AG09319 (cell line): ENCODE measurements at places on chromosomes 7 and 10.

DNA sequence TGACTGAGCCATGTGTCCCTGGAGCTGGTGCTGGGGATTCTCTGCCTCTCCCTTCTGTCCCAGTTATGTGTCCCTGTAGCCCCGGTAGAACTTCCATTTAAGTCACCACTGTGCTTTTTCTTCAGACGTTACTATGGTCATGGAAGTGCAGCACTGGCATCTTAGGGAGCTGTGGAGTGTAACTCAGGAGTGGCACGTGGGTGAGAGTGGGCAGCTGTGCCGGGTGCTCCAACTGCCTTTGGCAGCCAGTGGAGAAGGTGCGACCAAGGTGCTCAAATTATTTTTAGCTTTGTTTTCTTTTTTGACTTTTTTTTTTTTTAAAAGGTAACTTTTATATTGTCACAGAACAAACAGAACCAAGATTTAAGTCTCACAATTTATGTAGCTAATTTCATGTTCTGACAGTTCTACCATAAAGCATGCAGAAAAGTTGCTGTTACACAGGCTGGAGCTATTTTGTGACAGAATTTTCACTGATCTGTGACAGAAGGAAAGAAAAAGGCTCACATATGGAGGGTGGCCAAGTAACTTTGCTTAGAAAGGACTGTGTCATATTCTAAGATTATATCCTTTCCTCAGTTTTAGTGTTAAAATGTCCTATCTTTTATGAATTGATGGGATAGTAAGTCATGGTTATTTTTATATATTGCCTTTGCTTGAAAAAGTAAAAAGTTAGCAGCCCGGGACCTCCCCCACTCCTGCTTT lies 73.9 kb downstream of the SH2D4B start:
- no peak for DNase-seq

- no peak for DNase-seq
Observed at GRCh38 chr10:52775132-52775647, 2.6 kb upstream of the MBL2 start.

DNA sequence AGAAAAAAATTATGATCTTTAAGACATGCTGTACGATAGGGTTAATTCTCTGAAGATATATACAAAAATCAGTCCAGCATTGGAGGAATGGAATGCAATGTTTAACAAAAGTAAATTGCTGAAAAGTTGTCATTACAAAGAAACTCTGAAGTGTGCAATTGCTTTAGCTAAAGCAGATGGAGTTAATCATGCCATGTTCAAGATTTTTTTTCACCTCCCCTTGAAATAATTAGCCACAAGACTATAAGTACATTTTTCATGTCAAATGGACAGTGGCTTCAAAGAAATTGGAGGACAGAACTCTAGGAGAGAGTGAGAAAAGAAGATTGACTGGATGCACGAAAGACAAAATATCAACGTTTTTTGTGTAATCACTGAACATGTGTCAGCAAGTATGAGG lies 63.1 kb upstream of the MEOX2 start:
- no peak for DNase-seq

- no peak for DNase-seq
Observed at GRCh38 chr7:155796381-155797261, 15.6 kb downstream of the SHH start.

DNA sequence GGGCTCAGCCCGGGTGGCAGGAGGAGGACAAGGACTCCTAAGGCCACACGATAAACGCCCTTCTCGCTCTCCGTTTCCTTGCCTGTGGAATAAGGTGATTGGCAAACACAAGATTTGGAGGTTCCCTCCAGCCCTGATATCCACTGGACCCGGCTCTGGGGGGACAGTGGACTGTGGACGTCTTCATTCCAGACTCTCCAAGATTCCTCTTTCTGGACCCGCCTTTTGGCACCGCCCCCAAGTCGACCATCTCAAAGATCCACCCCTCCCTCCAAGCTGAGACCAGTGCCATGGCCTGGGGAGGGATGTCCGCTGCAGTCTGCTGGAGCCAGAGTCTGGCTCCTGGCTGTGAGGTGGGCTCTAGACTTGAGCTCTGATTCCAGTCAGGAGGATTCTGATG lies 23.6 kb downstream of the ZNF783 start:
- no peak for DNase-seq

- DNase-seq: no peak
Observed at GRCh38 chr10:75883081-75884072, 452.0 kb downstream of the LRMDA start.

DNA sequence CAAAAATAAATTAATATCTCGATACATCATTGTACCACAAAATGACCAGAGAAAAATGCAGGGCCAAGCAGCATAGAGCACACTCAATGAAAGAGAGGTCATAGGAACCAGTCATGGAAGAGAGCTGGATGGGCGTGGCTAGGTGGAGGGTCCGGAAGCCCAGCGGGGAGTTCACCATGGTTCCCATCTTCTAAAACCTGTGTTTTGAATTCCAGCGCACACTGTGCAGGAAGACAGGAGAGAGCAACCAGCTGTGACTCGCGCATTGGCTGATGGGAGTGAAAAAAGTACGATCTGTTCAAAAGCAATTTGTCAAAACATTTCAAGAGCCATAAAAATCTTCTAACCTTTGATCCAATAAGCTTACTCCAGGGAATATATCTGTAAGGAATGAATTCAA lies 125.2 kb upstream of the NANOS1 start:
- DNase-seq: no peak

DNA sequence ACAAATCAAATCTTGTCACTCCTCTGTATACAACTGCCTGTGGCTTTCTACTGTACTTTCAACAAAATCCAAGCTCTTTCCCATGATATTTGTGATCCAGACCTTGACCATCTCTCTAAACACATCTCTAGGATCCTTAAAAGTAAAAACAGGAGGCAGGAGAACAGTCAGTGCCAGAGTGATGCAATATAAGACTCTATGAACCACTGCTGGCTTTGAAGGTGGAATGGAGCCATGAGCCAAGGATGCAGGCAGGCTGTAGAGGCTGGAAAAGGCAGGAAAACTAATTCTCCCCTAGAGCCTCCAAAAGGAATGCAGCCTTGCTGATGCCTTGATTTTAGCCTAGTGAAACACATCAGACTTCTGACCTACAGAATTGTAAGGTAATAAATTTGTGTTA lies 45.5 kb upstream of the LRRN3 start:
- no peak for DNase-seq

GRCh38 chr7:32218741-32219288 lies 148.6 kb upstream of the PDE1C start:
- DNase-seq: no peak

GRCh38 chr7:127918130-127918529 lies 113.1 kb downstream of the LRRC4 start:
- DNase-seq: no peak

DNA sequence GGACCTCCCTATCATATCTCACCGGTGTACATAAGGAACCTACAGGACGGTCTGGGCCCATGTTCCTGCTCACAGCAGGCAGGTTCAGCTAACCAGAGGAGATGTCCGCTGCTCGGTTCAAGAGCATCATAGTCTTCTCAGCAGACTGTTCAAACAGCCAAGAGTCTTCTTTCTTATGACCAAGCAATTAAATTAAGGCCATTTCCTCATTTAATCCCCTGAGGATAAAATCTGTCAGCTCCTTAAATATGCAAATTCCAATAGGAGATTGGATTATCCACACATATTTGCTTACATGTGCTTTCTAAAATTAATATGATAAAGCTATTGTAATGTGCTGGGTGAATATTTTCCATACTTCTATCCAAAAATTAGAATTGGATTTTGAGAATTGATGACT lies 59.7 kb downstream of the LMBR1 start:
- no peak for DNase-seq

- DNase-seq: no peak
Observed at GRCh38 chr10:20158086-20158485, 341.9 kb downstream of the PLXDC2 start.

DNA sequence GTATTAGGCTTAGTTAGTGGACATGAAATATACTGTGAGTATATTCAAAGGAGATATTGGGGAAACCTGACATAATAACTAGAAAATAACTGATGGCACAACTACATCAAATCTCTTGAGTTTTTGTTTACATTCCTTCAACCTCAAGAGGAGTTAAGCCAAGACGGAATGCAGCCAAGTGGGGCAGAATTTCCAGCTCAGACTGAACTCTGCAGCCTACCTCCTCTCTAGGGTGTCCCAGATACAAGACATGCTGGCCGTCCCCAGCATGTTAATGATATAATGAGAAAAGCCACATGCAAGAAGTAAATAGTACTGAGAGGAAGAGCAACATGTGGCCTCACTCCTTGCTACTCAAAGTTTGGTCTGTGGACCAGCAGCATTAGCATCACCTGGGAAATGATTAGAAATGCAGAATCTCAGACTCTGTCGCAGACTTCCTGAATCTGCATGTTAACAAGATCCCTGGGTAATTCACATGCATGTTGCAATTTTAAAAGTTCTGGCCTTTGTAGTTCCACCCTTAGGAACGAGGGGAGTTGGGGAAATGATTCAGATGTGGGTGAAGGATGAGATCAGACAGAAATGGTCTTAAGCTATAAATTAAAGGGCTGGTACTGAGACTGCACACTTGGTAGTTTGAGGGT lies 118.4 kb upstream of the CACUL1 start:
- no peak for DNase-seq
